Activated B cell treated with CpG ODN at 0.5 μM for 24 hours (primary cell): ENCODE measurements at places on chromosomes 16 and 17.

- no peak for DNase-seq
Observed at GRCh38 chr17:71987634-71988033, 133.2 kb upstream of the SOX9 start.

- no peak for DNase-seq
Observed at GRCh38 chr16:9787717-9788116, 394.5 kb downstream of the GRIN2A start.

DNA sequence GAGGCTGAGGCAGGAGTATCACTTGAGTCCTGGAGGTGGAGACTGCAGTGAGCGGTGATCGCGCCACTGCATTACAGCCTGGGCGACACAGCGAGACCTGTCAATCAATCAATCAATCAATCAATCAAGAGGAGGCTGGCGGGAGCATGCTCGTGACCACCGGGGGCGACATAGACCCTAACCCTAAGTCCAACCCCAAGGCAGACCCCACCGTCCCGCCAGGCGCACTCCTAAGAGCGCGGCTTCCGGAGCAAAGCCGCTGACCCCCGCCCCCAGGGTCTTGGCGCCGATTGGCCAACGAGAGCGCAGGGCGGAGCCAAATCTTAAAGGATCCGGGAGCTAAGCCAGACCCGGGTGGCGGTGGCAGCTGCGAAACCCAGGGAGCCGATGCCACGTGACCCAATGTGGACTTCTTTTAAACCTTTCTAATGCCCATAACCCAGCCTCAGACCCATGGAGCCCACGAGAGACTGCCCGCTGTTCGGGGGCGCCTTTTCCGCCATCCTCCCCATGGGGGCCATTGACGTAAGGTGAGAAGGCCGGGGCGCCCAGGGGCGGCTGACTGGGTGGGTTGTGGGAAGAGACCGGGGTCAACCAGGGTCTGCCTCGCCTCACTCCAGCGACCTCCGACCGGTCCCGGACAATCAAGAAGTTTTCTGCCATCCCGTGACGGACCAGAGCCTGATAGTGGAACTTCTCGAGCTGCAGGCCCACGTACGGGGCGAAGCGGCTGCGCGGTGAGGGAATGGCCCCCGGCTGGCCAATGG, at the start of gene RANGRF:
TSS of gene RANGRF (plus strand) at position 335 of the 767 bp plus-strand sequence. CDS start at position 454, 119 bp downstream.
- peak; percentile 77 for DNase-seq

GRCh38 chr16:17377360-17378324, 93.1 kb downstream of the XYLT1 start:
- no peak for DNase-seq

DNA sequence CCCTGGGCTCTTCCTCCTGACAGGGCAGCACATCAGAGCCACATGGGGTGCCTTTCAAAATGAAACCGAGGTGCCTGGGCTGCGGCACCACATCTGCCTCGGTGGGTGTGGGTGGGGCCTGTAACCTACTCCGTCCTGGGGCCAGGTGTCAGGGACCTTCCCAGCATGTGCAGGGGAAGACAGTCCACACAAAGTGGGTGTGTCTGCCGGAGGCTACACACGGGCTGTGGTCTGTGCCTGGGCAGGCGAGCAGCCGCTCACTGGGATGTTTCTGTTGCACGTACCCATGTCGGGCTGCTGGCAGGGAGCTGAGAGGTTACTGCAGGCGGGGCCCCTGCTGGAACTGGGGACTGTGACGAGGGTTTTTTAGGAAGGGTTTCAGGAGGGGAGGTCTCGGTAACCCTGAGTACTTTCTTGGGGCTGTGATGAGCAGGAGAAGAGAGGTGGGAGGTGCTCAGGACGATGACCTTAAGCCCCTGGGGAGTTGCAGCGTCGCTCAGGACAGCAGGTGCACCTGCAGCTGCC, 351.2 kb downstream of the SEC14L1 start:
- peak; percentile 45 for DNase-seq

DNA sequence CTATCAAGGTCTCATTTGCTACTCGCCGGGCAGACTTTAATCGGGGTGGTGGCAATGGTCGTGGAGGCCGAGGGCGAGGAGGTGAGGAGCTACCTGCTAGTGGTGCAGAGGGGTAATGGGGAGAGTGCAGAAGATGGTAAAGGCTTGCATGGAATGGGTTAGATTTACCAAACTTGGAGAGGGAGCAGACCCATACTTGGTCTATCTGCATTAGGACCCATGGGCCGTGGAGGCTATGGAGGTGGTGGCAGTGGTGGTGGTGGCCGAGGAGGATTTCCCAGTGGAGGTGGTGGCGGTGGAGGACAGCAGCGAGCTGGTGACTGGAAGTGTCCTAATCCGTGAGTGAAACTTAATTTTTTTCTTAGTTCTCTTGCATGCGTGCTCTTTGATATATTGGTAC, 10.1 kb downstream of the FUS start:
- no peak for DNase-seq

- no peak for DNase-seq
Observed at GRCh38 chr17:61179380-61179806, 220.2 kb upstream of the TBX2 start.

DNA sequence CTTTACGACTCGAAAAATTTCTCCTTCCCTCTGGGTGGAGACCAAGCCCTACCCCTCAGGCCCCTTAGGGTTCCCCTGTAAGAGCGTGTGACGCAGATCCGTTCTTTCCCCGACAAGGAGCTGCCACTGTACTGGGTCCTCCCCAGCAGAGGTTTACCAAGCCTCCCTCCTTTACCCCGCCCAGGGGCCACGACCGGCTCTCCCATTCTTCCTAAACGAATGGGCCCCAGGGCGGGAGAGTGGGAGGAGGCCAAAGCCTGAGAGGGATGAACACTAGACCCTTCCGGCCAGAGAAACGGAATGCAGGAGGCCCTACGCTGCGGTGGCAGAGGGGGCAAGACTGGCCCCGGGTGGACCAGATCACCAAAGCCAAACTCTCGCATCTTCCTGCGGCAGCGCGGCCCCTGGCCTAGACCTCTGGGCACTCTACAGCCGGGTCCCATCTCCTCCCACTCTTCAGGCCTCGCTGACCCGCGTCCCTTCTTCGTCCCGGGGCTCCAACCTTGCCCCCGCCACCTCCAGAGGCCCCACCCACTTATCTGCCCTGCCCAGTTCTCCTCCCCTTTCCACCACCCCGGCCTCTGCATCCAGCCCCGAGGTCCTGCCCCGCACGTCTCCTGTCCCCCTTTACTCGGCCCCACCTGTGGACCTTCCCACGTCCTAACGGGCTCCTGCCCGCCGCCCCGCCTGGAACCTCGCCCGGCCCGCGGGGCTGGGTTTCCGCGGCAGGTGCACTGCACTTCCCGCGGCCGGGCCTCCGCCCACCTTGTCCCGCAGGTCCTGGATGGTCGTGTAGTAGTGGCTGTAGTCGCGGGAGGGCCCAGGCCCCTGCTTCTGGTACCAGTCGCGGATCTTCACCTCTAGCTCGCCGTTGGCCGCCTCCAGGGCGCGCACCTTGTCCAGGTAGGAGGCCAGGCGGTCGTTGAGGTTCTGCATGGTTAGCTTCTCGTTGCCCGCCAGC, 765 bp downstream of the KRT19 start:
- no peak for DNase-seq

DNA sequence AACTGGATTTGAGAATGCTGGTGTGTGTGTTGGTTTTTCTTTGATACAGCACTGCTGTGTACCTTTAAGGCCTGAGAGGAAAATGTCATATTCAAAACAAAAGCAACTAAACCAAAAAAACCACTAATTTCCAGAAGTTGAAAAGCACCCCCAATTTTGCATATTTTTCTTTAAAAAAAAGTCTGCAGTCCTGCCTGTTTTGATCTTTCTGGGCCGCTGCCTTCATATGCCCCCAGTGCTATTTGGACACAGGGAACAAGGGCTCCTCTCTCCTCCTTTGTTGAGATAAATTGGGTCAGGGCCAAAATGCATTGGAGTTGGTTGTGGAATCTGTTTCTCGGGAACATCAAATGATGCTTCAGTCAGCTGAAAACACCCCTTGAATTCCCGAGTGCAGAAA, 26.9 kb downstream of the GPT2 start:
- no peak for DNase-seq

- DNase-seq, result no peak
Observed at GRCh38 chr17:75769536-75769935, 4.5 kb upstream of the GALK1 start.

- peak; percentile 60 for DNase-seq
Observed at GRCh38 chr17:77404812-77405581, 264.2 kb downstream of the SEC14L1 start.

DNA sequence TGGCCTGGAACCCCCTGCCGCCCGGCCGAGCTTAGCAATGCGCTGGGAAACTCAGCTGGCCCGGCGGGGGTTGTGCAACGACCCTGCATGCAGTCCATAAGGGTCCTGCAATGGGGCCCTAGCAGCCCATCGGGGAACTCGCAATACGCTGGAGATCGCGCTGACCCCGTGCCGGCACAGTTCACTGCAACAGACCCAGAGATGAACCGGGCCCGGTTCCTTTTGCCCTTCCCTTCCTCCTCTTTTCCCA, 375 bp downstream of the SLC25A11 start:
- no peak for DNase-seq

- no peak for DNase-seq
Observed at GRCh38 chr16:25679511-25679910, 12.2 kb upstream of the HS3ST4 start.

DNA sequence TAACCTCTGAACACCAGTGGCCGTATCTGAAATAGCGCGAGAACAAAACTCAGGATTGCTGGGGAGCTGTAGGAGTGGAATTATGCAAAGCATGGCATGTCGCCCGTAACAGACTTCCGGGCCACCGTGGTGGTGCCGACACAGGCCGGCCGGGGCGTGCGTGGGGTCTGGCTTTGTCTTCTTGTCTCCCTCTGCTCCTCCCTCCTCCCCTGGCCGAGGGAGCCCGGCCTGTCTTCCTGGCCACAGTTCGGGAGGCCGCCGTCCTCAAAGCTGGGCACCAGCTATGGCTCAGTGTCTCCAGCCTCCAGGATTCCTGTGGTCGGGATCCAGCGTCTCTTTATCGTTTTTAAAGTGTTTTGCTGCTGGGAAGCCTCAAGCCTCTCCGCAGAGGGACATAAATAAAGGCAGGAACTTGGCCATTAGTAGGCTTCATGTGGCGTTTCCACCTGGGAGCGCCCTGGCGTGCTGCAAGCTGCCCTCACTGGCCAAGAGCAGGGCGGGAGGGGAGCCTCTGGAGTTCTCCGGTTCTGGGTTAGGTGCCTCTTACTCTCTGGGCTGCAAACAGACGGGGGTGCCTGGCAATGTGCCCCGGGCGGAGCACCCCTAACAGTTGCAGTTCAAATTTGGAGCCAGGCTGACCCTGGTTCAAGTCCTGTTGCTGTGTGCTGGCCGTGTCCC, 22.0 kb upstream of the NPTX1 start:
- DNase-seq, result no peak

DNA sequence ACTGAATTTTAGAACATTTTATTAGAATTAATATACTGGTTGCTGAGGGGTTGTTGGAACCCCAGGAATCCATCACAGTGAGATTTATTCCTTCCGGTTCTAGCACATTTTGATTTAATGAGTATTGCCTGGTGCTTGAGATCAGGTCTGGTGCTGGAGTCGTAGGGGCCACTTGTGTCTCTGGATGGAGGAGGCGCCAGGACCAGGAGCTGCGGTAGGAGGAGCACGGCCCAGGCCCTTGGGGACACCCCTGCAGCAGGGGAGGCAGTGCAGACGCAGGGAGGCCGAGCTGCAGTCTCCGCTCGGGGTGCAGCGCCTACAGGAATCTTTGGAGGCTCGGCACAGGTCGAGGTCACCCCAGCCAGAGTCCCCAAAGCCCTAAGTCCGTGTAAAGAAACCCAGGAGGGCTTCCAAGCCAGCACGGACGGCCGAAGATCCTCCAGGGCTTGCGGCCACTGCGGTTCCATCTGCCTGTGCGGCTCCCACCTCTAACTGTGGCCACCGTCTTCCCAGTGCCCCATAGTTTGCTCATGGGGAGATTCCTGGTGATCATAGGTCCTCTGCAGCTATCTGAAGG, 66.2 kb upstream of the CREBBP start:
- DNase-seq, result no peak

GRCh38 chr17:79088997-79089328, 14.3 kb downstream of the ENGASE start:
- no peak for DNase-seq

DNA sequence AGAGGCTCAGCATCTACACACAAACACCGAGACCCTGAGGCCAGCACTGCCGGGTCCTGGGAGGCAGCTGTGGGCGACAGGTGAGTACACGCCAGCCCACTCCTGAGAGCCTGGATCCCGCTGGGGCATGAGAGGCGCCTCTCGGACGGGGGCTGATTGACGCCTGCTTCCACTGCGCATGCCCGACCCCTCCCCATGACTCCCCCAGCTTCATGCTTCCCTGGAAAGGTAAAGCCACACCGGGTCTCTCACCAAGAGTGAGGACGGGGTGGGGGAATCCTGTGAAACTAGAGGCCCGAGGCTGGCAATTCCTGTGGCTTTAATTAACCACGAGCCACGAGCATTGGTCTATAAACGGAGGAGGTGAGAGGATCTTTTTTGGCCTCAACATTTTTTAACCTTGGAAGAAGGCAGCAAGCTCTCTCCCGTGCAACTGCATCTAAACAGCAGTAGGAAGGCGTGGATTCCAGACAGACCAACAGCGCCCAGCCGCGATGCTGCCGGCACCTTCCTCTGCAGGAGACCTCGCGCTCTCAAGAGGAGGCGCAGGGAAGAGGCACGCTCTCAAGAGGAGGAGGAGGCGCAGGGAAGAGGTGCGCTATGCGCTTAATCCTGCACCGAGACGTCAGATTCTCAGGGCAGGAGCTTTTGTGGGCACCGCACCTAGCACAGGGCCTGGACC, 71.8 kb upstream of the METRNL start:
- DNase-seq, result no peak

- no peak for DNase-seq
Observed at GRCh38 chr16:2586241-2586640, 48.4 kb downstream of the PDPK1 start.

DNA sequence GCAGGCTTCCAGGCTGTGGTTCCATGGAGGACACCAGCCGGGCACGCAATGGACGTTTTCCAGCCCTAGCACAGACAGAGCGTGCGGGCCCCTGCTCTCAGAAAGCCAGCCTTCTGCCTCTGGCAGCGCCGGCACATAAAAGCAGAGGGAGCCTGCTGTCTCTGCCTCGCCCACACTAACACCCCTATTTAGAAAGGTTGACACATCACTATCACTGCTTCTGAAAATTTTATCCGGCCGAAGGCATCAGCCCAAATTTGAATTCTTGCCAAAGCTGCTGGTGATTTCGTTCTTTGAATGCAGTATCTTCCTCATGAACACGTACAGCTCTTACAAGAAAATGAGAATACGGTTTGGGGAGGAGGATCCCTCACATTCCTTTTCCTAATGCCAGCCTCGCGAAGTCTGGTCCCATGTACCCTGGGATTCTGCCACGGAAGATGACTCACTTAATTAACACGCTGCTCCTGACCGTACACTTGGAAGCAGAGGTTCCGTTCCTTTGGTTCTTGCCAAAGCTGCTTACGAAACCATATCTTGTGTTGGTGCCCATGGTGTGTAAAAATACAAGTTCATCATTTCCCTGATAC, 1.3 kb upstream of the RAB11FIP3 start:
- DNase-seq, result no peak

GRCh38 chr17:9557161-9557755, 18.4 kb downstream of the STX8 start:
- no peak for DNase-seq

DNA sequence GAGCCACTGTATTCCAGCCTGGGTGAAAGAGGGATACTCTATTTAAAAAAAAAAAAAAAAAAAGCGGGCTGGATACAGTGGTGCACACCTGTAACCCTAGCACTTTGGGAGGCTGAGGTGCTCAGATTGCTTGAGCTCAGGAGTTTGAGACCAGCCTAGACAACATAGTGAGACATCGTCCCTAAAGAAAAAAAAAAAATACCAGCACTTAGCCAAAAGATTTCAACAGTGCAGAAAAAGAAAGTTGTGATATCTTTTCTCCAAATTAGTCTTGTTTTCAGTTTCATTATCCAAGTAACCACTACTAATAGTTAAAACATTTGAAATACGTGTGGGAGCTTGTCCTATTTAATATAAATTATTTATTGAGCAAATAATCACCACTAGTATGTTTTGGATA, 48.7 kb downstream of the TENT4B start:
- no peak for DNase-seq
